ENCODE measurements at places on chromosomes 2 and 18.

- DNase-seq: no peak
Observed at GRCh38 chr2:225104971-225105370, 62.7 kb upstream of the DOCK10 start.

DNA sequence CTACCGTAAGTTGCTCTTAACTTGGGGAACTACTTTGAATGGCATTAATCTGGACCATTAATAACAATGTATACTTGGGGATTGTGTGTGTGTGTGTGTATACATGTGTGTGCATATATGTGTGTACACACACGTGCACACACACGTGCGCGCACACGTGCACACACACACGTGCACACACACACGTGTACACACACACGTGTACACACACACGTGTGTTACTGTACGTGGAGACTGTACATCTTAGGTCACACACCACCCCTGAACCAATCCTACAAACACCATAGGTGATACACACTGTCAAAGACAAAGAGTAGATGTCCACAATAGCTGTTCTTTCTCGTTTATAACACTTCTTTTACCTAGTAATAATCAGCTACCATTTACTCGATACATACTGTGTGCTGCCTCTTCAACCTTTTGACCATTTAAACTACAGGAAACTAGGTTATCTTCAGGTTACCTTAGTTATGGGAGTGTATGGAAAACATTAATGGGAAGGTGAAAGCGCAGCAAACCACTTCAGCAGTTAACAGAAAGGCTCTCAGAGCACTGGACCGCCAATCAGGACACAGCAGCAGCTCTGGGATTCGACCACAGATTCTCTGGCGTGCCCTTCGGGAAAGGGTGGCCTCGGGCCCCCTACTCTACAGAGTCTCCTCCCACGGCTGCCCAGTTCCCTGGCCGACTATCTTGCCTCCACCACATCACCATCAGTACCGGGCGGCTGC lies 894 bp upstream of the GCC2 start:
- no peak for DNase-seq

- no peak for DNase-seq
Observed at GRCh38 chr18:6401687-6402086, 13.0 kb downstream of the L3MBTL4 start.

GRCh38 chr2:65425276-65425675 lies 7.1 kb downstream of the SPRED2 start:
- no peak for DNase-seq

GRCh38 chr2:168510125-168510756 lies 54.2 kb downstream of the CERS6 start:
- DNase-seq: no peak

DNA sequence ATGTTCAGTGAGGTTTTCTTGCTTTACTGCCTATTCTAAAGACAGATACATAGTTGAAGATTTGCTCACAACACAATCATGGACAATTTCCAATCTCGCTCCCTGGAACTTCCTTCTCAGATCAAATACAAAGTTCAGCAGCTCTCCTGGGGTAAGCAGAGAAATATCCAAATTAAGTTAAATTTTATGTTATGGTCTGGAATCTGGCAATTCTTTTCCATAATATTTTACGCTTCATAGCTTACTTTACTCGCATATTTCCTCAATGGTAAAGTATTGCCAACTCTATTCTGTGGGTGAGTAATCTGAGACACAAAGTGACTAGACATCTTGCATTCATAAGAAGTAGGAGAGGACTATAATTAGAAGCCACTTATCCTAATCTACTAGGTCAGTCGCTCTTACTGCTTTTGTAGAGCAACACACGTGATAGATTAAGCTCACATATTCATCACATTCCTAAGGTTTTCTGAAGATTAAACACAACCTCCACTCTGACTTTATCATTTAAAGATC lies 529.4 kb downstream of the CCDC85A start:
- DNase-seq: no peak

GRCh38 chr2:237207646-237208045 lies 122.0 kb downstream of the COPS8 start:
- no peak for DNase-seq

DNA sequence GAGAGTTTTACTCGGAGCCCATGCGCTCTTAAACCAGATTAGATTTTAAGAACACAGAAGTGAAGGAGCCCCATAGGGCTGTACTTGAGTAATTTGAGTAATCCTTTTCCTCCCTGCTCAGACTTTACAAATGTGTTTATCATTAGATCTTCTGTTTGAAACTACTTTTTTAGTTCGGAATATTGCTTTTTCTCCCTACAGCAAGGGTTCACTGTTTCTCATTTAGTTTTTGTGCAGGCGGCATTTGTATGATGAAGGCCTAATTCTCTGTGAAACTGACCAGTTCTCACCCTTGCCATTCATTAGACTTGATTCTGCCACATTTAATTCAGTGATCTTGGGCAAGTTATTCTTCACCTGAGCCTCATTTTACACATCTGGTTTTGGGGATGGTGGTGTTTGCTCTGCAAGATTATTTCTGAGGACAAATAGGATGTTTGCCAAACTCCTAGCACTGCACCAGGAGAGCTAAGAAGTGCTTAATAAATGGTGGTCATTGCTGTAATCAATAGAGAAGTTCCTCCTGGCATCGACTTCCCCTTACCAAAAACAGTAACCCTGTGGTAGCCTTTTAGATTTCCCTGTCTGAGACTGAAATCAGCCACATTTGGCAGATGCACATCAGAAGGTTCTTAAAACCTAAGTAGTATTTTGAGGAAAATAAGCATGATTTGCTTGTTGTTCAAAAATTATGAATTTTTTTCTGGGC lies 2.2 kb downstream of the B3GNT2 start:
- DNase-seq: no peak

GRCh38 chr2:83015035-83015715 lies 1443.9 kb downstream of the SUCLG1 start:
- DNase-seq: no peak

GRCh38 chr2:39755466-39755865 lies 23.6 kb downstream of the THUMPD2 start:
- DNase-seq: no peak

- DNase-seq: no peak
Observed at GRCh38 chr2:206080927-206081326, 5.0 kb downstream of the INO80D start.

DNA sequence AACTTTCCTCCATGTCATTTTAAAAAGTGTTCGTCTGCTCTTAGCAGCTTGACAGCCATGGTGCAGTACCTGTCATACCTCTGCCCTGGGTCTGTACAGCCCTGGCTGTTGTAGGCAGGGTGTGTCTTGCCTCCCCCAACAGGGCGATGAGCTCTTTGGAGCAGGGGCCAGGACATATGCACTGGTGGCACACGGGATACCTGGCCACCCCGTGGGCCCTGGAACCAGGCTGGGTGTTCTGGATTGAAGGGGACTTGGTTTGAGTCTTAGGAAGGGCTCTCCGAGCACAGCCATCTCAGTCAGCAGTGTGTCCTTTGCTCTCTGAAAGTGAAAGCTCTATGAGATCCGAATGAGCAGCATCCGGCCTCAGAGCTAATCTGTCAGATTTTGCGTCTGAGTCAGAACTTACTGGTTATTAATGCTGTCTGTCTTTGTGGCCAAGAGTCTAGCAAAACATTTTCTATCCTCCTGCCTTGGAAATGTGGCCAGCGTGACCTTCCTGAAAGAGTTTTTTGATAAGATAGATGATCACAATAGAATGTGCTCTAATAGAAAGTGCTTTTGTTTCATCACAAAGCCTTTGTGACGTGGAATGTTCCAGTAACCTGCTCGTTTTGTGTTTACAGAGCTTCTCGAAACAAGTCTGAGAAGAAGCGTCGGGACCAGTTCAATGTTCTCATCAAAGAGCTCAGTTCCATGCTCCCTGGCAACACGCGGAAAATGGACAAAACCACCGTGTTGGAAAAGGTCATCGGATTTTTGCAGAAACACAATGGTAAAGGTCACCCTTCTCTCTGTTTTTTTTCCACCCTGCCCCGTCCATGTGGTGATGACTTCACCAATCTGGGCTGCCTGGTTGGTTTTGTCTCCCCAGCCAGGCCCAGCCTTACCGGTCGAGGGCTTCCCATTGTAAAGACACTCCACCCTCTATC lies 77.3 kb upstream of the RPL31 start:
- DNase-seq: no peak

DNA sequence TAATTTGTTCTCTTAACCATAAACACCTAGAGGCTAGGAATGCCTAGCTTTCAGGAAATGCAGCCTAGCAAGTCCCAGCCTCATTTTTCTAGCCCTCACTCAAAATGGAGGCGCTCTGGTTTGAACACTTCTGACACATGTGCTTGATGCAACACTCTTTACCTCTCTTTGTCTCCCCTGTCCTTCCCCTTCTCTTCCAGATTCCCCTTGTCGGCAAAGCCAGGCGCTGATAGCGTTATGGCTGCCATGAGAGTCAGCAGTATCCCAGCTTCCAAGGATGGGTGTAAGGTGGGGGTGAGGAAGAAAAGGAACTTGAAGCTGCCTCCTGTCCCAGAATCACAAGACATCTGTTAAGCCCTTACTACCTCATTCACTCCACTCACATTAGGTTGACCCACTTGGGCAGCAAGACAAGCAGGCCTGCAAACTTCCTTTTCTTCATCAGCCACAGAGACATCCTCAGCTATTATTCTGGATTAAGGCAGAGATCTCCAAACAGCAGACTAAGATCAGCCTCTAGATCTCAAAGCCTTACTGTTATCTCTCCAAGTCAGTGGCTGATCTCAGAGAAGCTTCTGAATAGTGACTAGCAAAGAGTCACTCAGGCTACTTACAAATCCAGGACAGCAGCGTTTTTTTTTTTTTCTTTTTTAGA lies 1.9 kb upstream of the ST3GAL5 start:
- DNase-seq: no peak

- DNase-seq: no peak
Observed at GRCh38 chr2:70534183-70534836, 19.3 kb downstream of the TGFA start.

- DNase-seq: no peak
Observed at GRCh38 chr2:137367361-137367760, 596.9 kb upstream of the HNMT start.

GRCh38 chr2:204628926-204629712 lies 83.8 kb downstream of the PARD3B start:
- DNase-seq: no peak

- DNase-seq: no peak
Observed at GRCh38 chr2:184598316-184599053, at the start of gene ZNF804A. Gene ZNF804A, plus strand, starts transcription at chr2:184598529. Its CDS starts 431 bp downstream, at chr2:184598960.

GRCh38 chr2:204842661-204843485 lies 297.6 kb downstream of the PARD3B start:
- peak; percentile 1 for DNase-seq

DNA sequence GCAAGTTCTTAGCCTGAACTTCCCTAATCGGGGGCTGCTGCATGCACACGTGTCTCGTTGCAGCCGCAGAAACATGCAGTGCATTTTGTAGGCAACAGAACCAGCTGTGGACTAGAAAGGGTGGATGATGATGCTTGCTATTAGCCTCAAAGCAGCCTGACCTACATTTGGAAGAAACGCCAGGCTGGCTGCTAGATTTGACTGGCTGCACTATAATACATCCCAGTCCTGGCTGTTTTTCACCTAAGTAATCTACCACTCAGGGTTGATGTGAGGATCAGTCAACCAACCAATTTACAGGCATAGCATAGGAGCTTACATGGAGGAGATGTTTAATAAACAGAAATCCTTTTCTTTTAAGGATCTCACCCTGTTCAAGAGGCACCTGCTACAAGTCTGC lies 56.4 kb upstream of the SPP2 start:
- no peak for DNase-seq

DNA sequence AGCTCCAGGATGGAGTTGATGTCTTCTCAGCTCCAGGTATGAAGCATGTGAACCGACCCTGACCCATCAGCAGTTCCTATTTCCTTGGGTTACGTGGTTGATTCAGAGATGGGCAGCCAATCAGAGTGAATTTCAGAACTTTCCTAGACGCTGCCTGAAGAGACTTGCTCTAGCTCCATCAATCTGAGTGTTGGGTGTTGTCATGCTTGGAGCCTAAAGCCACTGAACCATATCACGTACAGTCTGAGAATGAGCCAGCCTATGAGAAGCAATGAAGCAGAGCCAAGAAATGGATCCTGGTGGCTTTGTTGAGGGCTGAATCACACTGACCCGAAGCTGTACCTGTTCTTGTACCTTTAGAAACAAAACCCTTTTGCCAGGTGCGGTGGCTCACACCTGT lies 19.6 kb upstream of the KLF7 start:
- DNase-seq: no peak

DNA sequence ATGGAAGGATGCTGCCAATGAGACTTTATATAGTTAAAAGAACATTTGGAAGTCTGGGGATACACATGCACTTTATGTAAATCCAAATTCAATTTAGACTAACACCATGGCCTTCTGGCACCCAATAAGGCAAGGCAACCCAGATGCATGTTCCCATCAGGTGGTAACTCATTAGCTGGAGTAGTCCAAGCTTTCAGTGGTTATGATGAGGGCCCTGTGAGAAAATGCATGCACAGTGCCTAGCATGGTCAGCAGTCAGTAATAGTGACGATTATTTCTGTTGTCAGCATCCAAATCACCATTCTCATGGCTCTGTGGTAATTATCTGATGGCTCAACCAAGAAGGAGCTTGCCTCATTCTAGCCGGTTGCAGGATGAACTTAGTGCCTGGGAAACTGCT lies 70.3 kb upstream of the CTLA4 start:
- no peak for DNase-seq

- DNase-seq: no peak
Observed at GRCh38 chr18:23824240-23824639, 135.0 kb downstream of the LAMA3 start.

- DNase-seq: peak; percentile 2
Observed at GRCh38 chr2:62570861-62571698, 65.1 kb upstream of the TMEM17 start.

GRCh38 chr2:237408335-237409000 lies 5.5 kb downstream of the COL6A3 start:
- DNase-seq: no peak

GRCh38 chr18:2049986-2050385 lies 521.3 kb downstream of the METTL4 start:
- DNase-seq: no peak

GRCh38 chr18:48639772-48640432 lies 101.1 kb downstream of the CTIF start:
- DNase-seq: no peak

GRCh38 chr18:6659963-6660725 lies 69.4 kb upstream of the ARHGAP28 start:
- no peak for DNase-seq

DNA sequence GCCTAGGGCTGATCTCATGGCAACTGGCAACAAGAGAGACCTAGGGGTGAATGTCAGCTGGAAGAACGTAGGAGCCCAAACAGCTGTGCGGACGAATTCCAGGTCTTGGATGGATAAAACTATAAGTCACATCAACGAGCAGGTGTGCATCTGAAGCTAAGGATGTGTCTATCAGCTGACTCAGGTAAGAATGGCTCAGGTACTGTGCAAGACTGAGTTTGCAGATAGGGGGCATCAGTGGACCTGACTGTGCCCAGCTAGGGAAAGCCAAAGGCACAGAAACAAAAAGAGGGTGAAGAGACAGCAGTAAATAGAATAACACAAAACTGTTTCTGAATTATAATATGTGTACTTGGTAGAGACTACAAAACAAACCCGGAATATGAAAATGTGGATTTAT lies 357.3 kb downstream of the ZEB2 start:
- peak; percentile 13 for DNase-seq

GRCh38 chr18:72233106-72233505 lies 311.0 kb downstream of the CBLN2 start:
- no peak for DNase-seq

- DNase-seq: no peak
Observed at GRCh38 chr2:181988154-181988924, 2.7 kb downstream of the PPP1R1C start.

- no peak for DNase-seq
Observed at GRCh38 chr2:195410074-195410671, 246.9 kb upstream of the SLC39A10 start.

All from stimulated activated CD8-positive, alpha-beta memory T cell treated with anti-CD3 and anti-CD28 coated beads, Interleukin-15, amount 100 ng/mL, for 48 hours (primary cell).